ENCODE measurements at places on chromosomes 11 and 22.

GRCh38 chr22:31160328-31160978 lies 471 bp downstream of the RNF185 start:
- peak; percentile 60 for DNase-seq

DNA sequence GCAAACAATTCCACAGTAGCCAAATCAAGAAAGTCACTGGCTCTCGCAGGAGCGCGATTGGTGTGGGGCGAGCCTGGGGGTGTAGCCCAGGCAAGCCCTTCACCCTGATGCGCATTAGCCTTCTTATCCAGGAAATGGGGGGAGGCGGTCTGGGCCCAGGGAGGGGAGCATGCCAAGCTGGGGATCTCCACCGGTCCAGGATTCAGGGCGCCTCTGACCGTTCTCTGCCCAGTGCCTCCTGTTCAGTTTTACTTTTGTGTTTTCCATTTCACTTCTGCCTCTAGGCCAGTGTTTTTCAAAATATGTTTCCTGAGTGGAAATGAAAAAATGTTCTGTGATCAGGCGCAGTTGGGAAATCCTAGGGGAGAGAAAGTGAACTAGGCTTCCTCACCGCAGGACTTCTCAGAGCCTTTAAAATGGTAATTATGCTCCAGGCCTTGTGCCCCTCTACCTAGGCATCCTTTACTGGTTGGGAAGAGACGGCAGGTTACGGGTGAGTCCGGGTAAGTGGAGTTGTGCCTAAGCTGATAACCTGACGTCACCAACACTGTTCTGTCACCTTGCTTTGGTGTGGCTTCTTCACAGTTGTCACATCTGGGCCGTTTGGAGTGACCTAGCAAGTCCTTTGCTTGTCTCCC lies 18.4 kb downstream of the LRP5 start:
- DNase-seq = no peak

- DNase-seq = no peak
Measured at GRCh38 chr11:113131036-113131775, 170.0 kb downstream of the NCAM1 start.

- DNase-seq = no peak
Measured at GRCh38 chr11:10272132-10272531, 21.9 kb downstream of the SBF2 start.

GRCh38 chr11:38060136-38060535 lies 1462.1 kb upstream of the RAG2 start:
- DNase-seq = no peak

DNA sequence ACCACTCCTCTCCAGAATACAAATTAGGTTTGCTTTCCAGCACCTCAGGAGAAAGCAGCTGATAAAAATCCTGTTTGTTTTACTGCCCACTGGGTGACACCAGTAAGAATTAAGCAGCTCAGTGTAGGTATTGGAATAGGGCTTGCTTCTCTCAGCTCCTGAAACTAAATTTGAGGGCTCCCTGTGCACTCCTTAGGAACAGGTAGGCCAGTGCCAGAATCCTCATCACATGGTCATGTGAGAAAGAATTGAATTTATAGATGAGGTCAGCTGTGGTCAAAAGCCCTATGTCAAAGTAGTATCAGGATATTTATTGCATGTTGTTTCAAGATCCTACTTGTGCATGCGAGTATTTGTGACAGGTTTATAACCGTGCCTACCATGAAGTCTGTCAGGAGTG lies 1.0 kb downstream of the PRSS23 start:
- DNase-seq = no peak

DNA sequence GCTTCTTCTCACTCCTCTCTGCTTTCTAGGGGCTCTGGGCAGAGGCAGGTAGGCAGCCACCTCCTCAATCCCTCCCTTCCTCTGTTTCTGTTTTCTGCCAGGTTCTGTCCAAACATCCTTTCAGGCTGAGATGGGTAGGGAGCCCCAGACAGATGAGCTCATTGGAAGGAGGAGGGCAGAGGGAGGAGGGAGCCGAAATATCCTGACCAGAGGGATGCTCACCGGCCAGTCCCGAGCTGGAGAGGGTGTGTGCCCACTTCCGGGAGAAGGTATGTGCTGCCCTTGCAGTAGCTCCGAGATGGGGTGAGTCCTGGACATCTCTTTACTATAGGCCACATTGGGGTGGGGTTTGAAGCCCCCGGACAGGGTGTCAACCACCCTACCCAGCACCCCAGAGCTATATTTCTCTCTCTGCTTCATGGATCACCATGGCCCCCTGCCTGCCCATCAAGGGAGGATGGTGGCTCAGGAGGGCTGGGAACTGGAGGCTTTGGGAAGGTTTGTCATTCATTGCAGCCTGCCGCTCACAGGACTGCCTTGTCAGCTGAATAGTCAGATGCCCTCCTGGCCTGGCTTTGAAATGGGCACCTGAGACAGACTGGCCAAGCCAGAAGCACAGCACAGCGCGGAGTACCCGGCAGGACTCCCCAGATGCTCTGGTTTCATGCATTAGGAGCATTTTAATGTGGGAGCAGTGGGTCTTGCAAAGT lies 4.7 kb upstream of the SCN4B start:
- DNase-seq = no peak

- no peak for DNase-seq
Measured at GRCh38 chr11:130146796-130147195, 12.8 kb upstream of the ST14 start.

GRCh38 chr11:113629562-113629961 lies 76.5 kb downstream of the TMPRSS5 start:
- no peak for DNase-seq

DNA sequence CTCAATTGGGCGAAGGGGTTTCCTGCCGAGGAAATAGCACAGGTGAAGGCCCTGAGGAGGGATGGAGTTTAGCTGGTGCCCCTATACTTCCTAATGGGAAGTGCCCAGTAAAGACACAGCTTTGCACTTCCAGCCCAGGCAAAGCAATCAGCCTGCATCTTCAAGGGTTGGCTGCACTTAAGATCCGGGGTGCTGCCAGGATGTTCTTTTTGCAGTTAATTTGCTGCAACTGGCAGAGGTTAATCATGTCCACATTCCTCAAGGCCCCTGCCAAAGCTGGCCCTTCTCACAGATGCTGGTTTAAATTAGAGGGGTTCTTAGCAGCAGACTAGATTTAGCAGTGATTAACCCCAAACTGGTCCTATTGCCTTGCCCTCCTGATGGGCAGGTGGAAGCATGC lies 137.7 kb upstream of the NAV2 start:
- DNase-seq = no peak

DNA sequence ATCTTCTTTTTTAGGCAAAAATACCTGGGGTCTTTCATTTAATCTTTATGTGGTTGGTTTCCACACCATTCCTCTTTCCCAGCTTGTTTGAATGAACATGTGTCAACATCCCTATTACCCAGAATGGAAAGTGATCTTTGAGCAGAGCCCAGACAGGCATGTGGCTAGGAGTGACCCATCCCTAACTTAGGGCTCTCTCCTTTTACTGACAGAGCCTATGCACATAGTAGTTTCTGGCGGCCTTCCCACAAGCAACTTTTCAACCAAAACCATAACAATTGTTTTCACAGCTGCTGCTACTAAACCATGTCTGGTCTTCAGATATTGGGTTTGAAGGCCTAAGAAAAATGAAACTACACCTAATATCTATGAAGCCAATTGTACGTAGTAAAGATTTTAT lies 107.5 kb downstream of the TENM4 start:
- DNase-seq = no peak

DNA sequence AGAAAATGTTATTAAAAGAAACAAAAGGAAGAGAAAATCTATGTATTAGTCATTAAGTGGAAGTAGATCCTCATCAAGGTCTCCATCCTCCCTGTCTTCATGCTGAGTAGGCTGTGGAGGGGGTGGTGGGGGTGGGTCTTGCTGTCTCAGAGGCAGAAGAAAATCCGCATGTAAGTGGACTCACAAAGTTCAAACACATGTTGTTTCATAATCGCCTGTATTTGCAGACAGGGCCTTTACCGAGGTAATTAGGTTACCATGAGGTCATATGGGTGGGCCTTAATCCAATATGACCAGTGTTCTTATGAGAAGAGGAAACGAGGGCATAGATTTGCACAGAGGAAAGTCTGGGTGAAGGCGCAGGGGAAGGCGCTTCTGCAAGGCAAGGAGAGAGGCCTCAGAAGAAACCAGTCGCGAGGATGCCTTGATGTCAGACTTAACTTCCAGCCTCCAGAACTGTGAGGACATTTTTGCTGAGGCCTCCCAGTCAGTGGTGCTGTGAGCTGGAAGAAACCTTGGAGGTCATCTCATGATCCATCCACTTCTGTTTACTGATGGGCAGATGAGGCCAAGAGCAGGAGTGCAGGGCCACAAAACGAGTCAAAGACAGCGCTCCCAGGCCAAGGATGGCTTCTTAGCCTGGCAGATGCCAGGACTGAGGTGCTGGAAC lies 49.3 kb upstream of the THY1 start:
- DNase-seq = no peak

DNA sequence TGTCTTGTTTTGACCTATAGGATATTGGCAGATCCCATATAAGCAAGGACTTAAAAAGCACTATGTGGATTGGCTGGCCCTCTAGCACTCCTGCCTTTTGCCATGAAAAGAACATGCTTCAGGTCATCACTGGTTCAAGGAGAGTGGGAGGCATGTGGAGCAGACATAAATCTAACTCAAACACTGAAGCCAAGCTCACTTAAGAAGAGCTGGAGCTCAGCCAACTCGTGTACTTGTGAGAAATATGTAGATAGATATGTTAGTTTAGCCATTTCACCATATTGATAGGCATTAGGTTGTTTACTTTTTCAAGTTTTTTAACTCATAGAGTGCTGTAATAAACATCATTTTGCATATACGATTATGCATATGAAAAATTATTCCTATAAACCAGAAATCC lies 19.9 kb upstream of the BBOX1 start:
- no peak for DNase-seq

- DNase-seq = no peak
Measured at GRCh38 chr22:26234296-26234695, 65.0 kb downstream of the SEZ6L start.

GRCh38 chr22:24834845-24835570 lies 29.0 kb downstream of the SGSM1 start:
- peak; percentile 63 for DNase-seq

DNA sequence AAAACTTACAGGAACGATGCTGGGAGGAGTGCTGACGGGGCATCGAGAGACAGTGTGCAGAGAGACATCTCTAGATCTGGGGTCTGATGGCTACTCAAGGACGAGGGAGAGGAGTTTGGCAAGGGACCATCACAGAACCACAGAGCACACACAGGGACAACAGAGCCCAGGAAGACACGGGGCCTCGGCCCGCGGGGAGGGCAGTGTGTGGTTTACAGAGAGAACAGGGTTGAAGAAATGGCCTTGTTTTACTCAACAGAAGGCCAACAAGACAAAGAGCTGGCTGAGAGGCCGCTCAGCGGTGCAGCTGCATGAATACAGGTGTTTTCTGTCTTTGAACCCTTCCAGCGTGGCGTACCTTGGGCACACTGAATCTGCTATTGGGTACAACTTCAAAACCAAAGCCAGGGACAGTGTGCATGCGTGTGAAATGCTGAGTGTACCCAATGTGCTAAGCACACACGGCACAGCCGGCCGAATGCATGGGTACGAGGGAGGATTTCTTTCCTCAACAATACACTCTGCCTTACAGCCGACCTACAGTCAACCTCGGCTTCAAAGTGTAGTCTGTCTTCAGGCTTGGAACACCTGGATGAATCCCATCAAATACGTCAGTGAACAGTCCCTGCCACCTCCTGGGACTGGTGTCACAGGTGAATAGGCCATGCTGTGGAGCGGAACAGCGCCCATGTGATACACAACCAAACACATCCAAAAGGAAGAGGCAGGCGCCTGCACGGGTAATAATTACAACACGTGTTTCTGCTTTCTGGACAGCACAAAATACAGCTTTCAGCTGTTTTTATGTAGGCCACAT lies 20.7 kb upstream of the BID start:
- DNase-seq = no peak

DNA sequence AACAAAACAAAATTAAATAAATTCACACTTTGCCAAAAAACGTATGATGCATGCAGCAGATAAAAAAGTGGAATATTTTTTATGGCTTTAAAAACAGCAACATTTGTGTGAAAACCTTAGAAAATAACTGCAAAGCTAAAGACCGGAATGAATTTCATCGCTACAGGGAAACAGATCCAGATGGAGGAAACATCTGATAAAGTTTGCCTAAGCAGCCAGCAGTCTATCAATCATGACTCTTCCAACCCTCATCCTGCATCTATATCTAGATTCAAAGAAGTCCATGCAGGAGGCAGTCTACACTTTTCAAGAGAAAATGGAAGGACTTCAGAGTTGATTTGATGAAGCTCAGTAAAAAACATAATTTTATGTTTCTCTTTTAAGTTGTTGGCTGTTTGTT lies 126.8 kb downstream of the SWAP70 start:
- no peak for DNase-seq

GRCh38 chr22:42893371-42894150 lies 36.5 kb upstream of the ARFGAP3 start:
- no peak for DNase-seq

- no peak for DNase-seq
Measured at GRCh38 chr22:20904008-20904979, 12.9 kb upstream of the CRKL start.

- no peak for DNase-seq
Measured at GRCh38 chr11:75279273-75279672, 38.7 kb downstream of the TPBGL start.
